GM23248 (cell line): ENCODE measurements at places on chromosomes 3 and 15. TPM values are rescaled to one million over a fixed set of nuclear protein-coding genes. Genes with fewer than 3 reads are reported as not detected.

ANKRD63 gene
- polyA plus RNA-seq = not detected in 2 replicates

DNA sequence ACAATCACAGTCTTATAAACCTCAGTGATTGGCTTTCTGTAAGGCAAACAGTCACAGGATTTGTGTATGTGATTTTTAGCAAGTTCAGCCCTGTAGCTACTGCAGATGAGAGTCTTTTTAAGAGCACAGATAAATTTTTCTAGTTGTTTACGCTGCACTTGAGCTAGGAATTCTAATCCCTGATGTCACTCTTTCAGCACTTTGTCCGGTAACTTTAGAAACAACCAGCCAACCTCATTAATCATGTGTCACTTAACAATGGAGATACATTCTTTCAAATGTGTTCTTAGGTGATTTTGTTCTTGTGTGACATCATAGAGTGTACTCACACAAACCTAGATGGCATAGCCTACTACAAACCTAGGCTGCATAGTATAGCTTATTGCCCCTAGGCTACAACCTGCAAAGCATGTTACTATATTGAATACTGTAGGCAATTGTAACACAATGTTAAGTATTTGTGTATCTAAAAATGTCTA lies 36.8 kb upstream of the GOLGA6L2 start:
- H3K4me3 ChIP-seq = no peak overlapping the region
- H3K27me3 ChIP-seq = no peaks in the 10 kb centered on the region
- no peaks in the 10 kb centered on the region for H3K36me3 ChIP-seq
- no peaks in the 10 kb centered on the region for H3K4me1 ChIP-seq
- no peak for DNase-seq
- no peak overlapping the region for H3K27ac ChIP-seq

MLF1 gene
- 13.6 and 15.6 TPM in 2 replicates for polyA plus RNA-seq

- H3K4me1 ChIP-seq = no peaks in the 10 kb centered on the region
- no peaks in the 10 kb centered on the region for H3K36me3 ChIP-seq
- no peak overlapping the region for H3K27ac ChIP-seq
- H3K4me3 ChIP-seq = no peak overlapping the region
Observed at GRCh38 chr3:70177881-70178645, 134.4 kb downstream of the MDFIC2 start.

IP6K2 gene
- polyA plus RNA-seq = 56.5 and 57.4 TPM in 2 replicates

TNFSF10 gene
- polyA plus RNA-seq = not detected in 2 replicates

DNA sequence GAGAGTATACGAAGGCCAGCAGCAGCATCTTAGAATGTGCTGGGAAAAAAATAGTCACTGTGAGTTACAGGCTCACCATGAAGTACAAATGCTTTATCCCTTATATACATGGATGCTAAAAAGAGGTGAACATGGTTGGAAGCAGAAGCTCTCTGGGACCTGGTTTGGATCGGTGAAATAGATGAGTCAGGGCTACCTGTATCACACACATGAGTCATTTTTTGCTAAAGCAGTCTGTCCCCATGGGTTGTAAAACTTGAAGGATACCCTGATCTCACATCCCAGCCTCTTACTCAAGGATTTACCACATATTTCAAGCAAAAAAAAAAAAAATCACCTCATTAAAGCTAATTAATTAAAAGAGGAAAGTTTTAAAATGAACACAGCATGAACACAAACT lies 6.9 kb upstream of the SERPINI2 start:
- no peaks in the 10 kb centered on the region for H3K36me3 ChIP-seq
- H3K4me1 ChIP-seq = no peaks in the 10 kb centered on the region
- H3K27ac ChIP-seq = no peak overlapping the region

DNA sequence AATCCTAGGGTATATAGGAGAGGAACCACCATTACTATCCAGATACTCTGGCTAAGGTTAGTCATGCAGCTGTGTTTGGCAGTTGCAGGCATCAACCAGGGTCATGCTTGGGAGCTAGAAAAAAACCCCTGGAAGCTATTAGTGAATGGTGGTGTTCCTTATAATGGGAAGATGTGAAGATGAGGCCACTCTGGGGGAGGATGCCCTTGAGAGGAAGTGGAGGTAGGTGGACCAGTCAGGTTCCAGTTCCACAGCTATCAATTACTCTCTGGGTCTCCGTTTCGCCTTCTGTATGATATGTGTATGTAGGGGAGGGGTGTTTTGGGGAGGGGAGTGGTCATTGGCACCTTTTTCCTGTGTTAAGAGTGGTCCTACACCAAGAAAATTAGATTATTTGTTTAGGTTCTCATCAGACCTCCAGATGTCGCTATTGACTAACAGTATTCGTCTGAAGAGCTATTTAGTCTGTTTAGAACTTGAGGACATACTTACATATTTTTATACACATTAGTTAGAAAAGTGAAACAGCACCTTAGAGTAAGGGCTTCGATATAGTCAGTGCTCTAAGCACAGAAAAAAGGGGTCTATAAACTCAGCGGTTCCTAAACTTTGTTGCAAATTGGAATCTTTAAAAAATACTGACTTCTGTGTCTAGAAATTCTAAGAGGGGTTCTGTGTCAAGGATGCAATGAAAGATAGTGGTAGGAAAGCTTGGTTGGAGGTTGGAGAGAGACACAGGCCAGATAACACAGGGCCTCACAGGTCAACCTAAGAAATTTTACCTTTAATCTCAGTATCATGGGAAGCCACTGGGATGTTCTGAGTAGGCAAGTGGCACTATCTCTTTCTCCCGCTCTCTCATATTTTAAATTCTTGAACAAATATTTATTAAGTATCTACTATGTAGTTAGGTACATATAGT lies 9.1 kb upstream of the HPS3 start:
- H3K4me1 ChIP-seq = peaks cover 6% of the 10 kb centered on the region; the same call in 1 of the 2 replicates
- DNase-seq = peak; percentile 78
- H3K27me3 ChIP-seq = no peaks in the 10 kb centered on the region

RAB43 gene
- 6.0 and 6.9 TPM in 2 replicates for polyA plus RNA-seq

DNA sequence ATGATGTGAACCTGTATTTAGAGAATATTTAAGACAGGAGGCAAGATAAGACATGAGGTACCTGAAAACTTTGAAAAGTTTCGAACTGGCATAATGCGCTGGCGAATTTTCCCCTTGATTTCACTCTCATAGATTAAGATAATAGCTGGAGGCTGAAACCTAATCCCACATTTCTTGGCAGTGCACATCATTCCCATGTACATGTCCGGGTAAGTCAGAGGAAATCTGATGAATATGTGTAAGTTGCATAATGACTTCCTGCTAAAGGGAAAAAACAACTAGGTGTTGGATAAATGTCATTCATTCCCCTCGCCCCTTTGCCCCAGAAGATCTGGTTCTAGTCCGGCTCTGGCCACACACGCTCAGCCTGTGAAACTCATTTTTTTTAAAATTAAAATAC lies 3.6 kb downstream of the CEP19 start:
- no peak overlapping the region for H3K4me3 ChIP-seq
- H3K27me3 ChIP-seq = no peaks in the 10 kb centered on the region
- no peaks in the 10 kb centered on the region for H3K36me3 ChIP-seq
- no peak for DNase-seq
- H3K4me1 ChIP-seq = peaks cover 11% of the 10 kb centered on the region
- no peak overlapping the region for H3K27ac ChIP-seq

ABI3BP gene
- polyA plus RNA-seq = 30.3 and 38.2 TPM in 2 replicates

TMEM266 gene
- 0.10 TPM in 1 of 2 replicates, not detected in the other for polyA plus RNA-seq

GRAMD1C gene
- polyA plus RNA-seq = 6.0 and 6.4 TPM in 2 replicates

CGNL1 gene
- polyA plus RNA-seq = 0.04 and 0.11 TPM in 2 replicates

GRCh38 chr3:37703626-37704025 lies 158.1 kb upstream of the CTDSPL start:
- H3K27ac ChIP-seq = no peak overlapping the region
- H3K4me1 ChIP-seq = no peaks in the 10 kb centered on the region
- H3K27me3 ChIP-seq = no peaks in the 10 kb centered on the region; the same call in 1 of the 2 replicates
- DNase-seq = peak; percentile 11

TRPM1 gene
- not detected in 2 replicates for polyA plus RNA-seq

PIF1 gene
- 7.0 and 8.1 TPM in 2 replicates for polyA plus RNA-seq

GLDN gene
- 0.27 and 0.29 TPM in 2 replicates for polyA plus RNA-seq

- no peaks in the 10 kb centered on the region for H3K36me3 ChIP-seq
- peak overlapping the region; percentile 98 for H3K27ac ChIP-seq
- peaks cover 7% of the 10 kb centered on the region for H3K4me1 ChIP-seq
- DNase-seq = peak; percentile 43
Observed at GRCh38 chr3:94063496-94064119, 747 bp downstream of the NSUN3 start.

DNA sequence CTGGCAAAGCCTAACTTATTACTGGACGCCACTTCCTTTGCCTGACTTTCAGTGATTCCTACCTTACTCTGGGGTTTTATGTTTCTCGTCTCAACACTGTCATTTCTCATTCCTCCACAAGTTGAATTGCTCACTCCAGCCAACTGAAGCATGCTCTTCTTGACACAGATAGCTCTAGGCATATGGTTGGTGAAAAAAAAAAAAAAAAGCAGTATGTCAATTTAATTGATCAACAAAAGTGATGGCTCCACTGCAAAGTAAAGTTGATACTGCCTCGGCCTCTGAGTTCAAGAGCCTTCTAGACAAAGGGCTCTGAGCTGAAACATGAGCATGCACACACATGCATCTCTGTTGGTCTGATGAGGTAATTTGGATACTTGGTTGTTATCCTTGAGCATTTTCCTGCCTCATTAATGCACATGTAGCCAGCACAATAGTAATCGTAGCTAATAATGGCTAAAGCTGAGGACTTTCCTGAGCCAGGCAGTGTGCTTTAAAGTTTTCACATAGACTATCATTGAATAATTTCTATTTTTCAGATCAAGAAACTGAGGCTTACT lies 21.4 kb upstream of the UBE2Q2 start:
- H3K4me1 ChIP-seq = no peaks in the 10 kb centered on the region
- no peaks in the 10 kb centered on the region for H3K36me3 ChIP-seq
- H3K27ac ChIP-seq = no peak overlapping the region

- no peaks in the 10 kb centered on the region; the same call in 1 of the 2 replicates for H3K36me3 ChIP-seq
- no peak overlapping the region for H3K27ac ChIP-seq
- H3K4me3 ChIP-seq = no peak overlapping the region
- H3K27me3 ChIP-seq = no peaks in the 10 kb centered on the region
- DNase-seq = no peak
- no peaks in the 10 kb centered on the region for H3K4me1 ChIP-seq
Observed at GRCh38 chr3:42667096-42667522, 13.6 kb downstream of the ZBTB47 start.

DNA sequence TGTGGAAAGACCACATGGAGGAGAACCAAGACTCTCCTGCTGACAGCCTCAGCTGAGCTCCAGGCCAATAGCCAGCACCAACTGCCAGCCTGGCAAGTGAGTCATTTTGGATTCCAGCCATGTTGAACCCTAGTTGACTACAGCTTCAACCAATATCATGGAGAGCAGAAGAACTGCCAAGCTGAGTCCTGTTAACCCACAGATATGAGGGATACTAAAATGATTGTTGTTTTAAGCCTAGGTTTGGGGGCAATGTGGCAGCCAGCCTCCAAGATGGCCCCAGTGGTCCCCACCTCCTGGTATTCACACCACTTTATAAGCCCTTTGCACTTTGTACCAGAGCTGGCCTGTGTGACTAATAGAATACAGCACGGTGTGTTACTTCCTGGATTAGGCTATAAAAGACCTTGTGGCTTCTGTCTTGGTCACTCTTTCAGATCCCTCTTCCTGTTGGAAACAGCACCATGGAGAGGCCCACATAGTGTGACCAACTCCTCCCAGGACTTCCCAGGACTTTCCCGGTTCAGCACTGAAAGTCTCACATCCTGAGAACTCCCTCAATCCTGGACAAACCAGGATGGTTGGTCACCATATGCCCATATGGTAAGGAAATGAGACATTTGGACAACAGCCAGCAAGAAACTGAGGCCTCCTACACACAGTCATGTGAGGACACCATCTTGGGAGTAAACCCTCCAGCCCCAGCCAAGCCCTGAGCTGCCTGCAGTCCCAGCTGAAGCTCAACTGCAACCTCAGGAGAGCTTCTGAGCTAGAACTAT lies 32.4 kb upstream of the CDV3 start:
- H3K4me3 ChIP-seq = no peak overlapping the region
- peak; percentile 56 for DNase-seq
- no peaks in the 10 kb centered on the region for H3K27me3 ChIP-seq
- H3K27ac ChIP-seq = peak overlapping the region; percentile 15

- DNase-seq = peak; percentile 27
- H3K4me3 ChIP-seq = no peak overlapping the region
- no peak overlapping the region for H3K27ac ChIP-seq
Observed at GRCh38 chr3:185411133-185411532, 48.2 kb downstream of the MAP3K13 start.
